Activated CD4-positive, alpha-beta T cell treated with anti-CD3 and anti-CD28 coated beads for 48 hours (primary cell): ENCODE measurements at places on chromosomes 12 and 14.

DNA sequence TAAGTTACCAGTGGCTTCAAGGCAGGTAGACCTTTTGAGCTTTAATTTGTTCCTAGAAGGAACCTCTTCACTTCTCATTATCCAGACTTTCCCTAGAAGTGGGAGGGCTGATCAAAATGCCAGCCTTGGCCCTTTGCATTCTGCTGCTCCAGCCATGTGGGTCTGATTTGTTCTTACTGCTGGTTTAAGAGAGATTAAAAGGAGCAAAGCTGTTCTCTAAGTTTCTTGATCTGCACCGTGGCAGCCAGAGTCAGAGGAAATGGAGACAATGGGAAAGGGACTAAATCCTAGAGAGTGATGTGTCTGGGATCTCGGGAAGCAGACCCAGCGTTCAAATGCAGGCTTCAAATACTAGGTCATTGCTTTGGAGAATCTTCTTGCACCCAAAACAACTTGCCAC is 759.7 kb downstream of the DIO2 start:
- no peak for DNase-seq

DNA sequence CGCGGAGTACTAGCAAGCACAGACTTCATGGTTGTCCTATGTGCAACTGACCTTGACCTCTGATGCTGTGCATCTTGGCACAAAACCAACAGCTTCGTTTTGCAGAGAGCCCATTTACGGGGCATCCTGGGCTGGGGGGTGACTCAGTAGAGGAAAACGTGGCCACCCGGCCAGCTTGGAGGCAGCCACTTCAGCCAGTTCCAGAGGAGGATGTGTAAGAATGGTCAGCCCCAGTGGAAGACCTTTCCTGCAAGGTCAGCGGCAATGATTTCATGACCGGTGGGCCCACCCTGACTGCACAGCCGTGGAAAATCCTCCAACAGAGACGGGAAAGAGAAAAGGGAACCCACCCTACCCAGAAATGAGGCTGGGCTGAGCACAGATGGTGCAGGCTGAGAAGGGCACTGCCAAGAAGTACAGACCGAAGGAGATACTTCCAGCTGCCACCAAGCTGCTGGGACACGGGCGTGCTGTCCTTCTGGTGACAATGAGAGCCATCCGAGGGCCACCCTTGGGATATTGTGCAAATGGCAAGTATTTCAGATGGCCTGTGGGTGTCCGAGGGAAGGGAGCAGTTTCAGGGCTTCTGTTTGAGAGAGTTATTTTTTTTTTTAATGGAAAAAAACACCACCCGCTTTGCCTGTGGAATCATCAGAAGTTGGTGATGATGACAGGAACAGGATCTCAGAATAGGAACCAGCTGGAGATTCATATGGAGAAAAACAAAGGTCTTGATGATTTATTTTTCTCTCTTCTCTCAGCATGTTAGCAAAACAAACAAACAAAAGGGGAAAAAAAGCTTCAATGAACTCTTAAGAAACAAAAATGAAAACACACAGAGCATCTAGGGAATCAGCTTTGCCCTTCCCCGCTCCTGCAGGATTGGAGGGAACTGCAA is 120.2 kb upstream of the RFLNA start:
- DNase-seq: no peak

DNA sequence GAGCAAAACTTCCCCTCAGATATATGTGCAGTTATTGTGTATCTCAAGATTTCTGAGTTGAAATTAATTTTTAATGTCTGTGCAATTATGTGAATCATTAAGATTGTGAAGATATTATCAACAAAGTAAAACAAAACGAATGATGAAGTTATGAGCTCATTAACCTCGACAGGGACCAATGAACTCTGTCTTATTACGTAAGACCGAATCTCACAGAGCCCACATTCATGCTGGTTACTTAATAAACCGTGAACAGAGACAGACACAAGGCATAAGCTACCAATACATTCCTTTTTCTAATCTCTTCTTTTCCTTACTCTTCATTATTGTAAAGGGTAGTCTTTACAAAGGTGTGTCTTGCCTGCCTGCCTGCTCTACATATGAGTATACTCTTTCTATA is 568.7 kb downstream of the RPS29 start:
- no peak for DNase-seq

DNA sequence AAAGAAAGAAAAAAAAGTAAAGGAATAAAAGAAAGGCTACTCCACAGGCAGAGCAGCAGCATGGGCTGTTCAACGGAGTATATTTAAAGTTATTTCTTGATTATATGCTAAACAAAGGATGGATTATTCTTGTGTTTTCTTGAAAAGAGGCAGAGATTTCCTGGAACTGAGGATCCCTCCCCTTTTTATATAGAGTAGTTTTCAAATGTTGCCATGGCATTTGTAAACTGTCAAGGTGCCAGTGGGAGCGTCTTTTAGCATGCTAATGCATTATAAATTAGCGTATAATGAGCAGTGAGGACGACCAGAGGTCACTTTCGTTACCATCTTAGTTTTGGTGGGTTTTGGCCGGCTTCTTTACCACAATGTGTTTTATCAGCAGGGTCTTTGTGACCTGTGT is 383.0 kb downstream of the PCNX1 start:
- no peak for DNase-seq

- no peak for DNase-seq
Measured at GRCh38 chr14:69937367-69938081, 58.3 kb downstream of the SMOC1 start.

DNA sequence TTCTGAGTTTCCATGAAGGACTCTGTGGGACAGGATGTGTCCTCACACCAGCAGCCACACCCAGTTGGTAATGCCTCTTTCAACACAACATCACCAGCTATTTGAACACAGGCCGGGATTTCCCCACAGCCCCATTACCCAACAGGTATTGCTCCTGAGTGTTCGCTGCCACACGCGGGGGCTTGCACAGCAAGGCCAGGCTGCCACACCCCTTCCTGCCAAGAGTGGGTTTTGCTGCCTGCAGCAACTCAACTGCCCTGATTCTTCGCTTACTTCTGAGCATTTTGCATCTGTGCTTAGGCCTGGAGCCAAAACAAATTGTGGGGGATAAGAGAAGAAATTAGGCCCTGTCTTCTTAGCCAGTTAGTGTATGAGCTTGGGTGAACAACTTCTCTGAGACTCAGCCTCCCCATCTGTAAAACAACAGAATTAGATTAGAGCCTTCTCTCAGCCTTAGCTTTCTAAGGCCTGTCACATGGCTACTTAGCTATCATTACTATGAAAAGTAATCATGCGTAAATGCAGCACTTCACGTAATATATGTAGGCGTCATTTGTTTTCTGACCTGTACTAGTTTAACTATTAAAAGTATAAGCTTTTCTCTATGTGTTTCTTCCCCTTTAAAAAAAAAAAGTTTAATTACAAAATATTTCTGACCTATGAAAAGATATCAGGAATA is 20.0 kb downstream of the CKAP4 start:
- peak; percentile 51 for DNase-seq

DNA sequence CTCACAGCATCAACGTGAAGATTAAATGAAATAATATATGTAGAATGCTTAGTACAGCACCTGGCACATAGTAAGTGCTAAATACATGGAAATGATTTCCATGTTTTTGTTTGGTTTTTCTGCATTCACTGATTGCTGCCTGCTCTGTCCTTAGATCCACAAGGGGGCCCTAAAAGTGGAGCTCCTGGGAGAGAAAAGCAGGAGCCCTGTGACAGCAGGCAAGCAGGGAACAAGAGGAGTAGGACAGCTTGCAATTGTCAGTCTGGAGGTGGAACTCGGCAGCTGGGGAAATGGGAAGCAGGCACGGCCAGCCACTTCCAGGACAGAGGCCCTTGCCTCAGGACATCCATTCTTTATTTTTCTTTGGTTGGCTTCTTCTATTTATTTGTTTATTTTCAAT is 292.9 kb downstream of the BMP4 start:
- no peak for DNase-seq

- no peak for DNase-seq
Measured at GRCh38 chr12:122558745-122559641, 31.9 kb downstream of the KNTC1 start.

DNA sequence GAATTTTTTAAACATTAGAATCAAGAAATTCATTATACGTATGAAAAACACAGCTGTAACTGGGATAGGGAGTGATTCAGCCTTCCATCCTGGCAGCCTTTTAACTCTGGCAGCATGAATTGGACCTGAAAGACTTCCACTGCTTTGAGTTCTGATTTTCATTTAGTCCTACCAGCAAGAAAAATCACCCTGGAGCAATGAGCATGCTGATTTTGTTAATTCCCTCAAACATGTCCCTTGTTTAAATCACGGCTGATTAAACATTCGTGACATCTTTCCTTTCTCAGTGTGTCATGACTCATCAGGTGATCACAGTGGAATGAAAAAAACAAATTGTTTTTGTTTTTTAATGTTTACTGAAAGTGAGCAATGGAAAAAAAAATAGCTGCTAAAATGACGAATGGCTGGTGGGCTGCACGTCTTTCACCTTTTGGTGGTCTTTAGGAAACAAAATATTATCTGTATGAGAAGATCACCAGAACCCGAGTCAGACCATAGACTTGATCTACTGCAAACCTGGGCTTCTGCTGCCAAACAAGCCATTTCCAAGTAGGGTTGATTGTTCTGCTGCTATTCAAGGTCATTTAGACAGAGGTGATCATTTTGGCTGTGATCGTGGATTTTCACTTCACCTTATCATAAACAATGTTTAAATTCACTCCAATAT is 67.0 kb upstream of the CAND1 start:
- no peak for DNase-seq

DNA sequence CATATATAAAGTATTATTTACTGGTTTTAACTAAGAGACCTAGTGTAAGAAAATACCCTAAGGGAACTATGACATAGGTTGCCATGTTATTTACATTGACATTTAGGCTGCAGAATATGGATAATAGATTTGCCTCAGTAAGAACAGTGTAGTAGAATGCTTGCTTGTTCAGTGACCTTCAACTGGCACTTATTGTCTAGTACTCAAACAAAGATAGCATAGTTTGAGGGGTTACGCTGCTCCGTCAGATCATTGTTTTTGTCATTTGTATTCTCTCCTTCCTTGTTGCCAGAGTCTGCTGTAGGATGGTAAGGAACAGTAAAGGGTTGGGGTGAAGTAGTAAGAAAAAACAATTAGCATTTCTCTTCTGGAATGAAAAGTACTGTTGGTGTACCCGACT is 33.2 kb downstream of the TOGARAM1 start:
- DNase-seq: no peak

GRCh38 chr14:31545328-31545727 is 15.9 kb upstream of the NUBPL start:
- no peak for DNase-seq

DNA sequence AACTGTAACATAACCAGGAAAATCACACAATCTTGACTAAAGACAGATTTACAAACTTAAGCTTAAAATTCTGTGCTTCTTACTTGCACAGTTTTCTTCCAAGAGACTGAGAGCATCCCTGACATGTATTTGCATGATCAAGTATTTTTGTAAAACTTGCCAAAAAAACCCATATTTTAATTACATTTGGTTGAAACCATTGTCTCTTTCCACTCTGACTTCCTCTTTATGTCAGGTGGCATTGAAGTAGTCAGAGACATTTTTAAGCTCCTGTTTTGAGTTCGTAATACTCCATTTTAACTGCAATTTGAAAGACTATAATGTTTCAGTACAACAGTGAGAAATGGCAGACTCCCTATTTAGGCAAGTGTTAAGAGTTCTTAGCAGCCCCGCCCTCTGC is 103.6 kb downstream of the ATXN7L3B start:
- no peak for DNase-seq

- no peak for DNase-seq
Measured at GRCh38 chr12:82838131-82838551, 151.4 kb downstream of the TMTC2 start.

DNA sequence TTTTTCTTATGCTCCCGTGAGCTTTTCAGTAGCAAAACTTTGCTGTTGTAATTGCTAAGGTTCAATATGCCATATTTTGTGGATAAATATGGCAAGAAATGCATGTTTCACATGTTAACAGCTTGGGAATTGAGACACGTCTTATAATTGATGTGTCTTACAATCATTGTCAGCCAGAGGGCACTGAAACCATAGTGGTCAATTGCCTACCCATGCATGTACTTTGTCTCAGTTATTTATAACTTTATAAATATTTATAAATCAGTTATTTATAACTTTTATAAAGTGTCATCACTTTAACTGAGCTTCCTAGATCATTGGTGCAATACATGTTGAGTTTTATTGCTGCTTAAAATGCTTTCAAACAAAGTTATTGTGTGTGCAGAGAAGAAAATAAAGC is 82.0 kb downstream of the CATSPERB start:
- DNase-seq: peak; percentile 13

- DNase-seq: peak; percentile 9
Measured at GRCh38 chr14:90061685-90062126, at the start of gene KCNK13. Gene KCNK13 (plus strand): TSS chr14:90061994. CDS start chr14:90062206, 212 bp downstream.

DNA sequence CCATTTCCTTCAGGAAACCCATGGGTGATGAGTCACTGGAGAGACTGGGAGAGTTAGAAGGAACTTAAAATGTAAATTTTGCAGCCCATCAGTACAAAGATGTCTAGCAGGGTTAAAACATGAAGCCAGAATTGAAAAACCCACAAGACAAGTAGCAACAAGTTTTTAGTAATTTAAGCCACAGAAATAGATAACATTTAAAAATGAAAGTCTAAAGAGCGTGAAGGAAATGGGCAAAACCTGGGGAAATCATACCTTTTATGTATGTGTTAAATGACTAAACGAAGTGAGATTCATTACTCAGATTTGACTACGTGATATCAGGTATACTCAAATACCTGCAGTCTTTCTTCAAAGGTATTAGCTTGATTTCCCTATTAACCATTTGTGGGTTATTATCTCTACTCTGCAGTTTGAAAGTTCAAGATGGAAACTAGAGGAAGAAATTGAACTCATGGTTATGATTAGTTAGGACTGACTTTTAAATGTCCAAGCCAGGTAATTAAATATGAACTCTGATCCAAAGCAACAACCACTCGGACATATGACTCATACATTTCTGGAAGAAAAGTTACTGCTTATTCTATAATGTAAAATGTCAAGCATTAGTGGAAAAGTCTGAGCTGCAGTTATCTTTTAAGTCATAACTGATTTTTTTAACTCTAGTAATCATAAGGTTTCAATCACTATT is 84.1 kb downstream of the ITPR2 start:
- DNase-seq: no peak

GRCh38 chr12:122749569-122750332 is 2.9 kb upstream of the DENR start:
- DNase-seq: no peak

DNA sequence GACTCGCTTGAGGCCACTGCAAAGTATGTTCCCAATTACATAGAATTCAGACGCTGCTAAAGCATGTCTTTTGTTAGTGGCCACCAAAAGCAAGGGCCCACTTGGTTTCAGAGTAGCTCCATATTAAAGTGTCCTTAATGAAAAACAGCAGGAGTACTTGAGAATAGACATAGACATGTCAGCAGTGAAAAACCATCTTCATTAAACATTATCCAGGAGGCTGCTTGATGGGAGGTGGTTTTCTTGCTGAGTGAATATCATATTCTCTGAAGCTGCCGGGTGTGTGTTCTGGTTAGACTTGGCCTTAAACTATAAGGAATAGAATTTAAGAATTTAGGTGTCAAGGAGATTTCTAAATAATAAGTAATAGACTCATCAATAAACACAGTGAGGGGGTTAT is 79.5 kb upstream of the CCDC198 start:
- DNase-seq: no peak
